ENCODE measurements at places on chromosomes 12 and 14.

DNA sequence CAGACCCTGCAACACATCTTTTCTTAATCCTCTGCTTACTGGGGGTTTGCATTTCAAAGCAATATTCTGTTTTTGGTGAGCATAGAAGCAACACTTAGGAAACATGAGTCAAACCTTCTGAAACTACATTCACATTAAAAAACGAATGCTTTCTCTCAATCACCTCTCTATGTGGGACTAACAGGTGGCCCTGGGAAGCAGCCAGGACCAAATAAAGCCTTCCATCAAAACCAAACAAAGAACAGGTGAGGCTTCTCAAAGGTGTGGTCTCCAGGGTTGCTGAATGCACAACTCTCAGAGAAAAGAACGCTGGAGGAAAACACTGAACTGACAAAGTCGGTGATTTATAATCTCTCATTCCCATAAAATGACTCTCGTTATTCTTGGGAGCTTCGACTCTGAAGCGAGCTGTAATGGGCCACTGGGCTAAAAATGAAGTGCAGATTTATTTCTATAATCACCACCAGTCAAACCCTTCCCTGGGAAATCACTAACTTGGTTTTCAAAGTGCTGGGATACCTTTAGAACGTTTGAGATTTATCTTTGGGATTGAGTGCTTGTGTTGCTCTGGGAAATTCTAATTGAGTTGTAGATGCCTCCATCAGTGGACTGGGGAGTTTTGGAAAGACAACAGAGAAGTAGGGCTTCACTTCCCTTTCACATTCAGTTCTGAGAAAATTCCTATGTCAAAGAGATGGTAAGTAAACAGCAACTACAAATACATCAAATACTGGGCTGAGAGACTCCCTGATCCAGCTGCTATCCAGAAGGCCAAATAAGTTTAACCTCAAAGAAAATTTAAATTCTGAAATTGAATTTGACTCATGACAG, 262.0 kb upstream of the TMPO start:
- DNase-seq: no peak

GRCh38 chr12:121697093-121697698, 15.4 kb upstream of the TMEM120B start:
- no peak for DNase-seq

- no peak for DNase-seq
These were observed 36.2 kb downstream of the TMEM120B start for GRCh38 chr12:121748571-121749265.

DNA sequence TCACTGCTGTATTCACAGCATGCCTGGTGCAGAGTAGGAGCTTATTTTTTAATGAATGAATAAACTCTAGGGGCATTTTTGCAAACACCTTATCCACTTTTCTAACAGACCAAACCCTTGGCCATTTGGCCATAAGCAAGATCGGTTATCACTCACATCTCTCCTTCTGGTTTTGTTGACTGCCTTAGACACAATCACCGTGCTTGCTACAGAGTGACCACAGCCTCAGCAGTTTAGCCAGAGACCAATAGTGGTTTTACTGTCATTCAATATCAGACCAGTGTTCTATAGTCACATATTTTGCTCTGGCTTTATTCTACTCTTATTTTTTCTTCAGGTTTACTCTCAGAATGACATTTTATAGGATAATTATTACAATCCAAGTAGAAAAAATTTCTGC, 2.2 kb downstream of the KLRB1 start:
- DNase-seq: no peak

DNA sequence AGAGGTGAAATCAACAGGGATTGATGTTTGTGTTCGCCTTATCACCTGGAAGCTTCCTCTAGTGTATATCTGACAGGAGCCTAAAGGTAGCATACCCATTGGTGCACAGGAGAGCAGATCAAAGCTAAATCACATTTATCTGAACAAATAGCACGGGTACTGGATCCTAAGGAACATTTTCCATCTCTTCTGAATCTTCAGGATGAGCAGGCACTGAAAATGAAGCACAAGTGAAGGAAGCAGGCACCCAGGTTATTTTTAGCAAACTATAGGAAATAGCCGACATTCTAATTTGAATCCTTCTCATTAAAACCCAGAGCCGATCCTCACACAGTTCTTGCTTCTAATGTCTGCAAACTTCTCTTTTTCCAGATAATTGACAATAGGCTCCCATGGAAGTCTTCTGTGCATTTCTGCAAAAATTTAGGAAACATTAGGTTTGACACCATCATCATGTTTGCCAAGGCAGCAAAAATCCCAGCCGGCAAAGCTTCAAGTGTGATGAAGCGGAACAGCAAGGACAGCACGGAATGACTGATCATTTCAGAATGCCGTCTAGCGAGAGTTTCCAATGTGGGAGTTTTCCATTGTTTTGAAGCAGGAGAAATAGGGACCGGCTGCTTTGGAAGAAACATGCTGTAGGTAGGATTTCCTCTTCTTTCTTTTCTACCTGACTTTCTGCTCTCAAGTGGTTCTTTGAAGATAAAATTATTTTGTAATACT, 24.3 kb upstream of the RGS6 start:
- DNase-seq: no peak

DNA sequence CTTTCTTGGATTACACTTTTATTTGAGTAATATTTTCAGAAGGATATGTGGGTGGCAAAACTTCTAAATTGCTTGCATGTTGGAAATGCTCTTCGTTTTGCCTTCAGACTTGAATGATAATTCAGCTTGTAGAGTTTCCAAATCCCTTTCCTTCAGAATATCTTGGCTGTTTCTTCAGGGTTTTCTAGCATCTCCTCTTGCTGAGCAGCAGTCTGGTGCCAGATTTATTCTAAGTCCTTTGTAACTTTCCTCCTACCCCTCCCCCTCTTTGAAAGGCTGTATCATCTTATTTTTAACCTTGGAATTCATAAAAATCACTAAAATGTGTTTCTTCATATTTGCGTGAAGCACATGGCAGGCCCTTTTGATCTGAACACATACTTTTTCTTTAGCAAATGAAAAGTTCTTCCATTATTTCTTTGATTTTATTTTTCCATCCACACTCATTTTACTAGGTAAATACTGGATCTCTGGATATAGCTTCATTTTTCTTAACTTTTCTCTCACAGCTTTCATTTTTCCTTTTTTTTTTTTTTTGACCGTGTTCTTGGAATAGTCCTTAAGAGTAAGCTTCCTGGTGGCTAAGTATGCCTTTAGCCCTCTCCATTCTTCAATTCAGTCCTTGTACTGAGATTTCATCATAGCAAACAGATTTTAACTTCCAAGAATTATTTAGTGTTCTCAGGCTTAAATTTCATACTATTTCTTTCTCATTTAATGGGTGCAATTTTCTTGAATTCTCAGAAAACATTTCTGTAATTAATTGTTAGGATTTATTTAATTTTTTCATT, 102.0 kb downstream of the SLC38A4 start:
- no peak for DNase-seq

GRCh38 chr12:76060111-76060510, 24.4 kb downstream of the NAP1L1 start:
- no peak for DNase-seq

DNA sequence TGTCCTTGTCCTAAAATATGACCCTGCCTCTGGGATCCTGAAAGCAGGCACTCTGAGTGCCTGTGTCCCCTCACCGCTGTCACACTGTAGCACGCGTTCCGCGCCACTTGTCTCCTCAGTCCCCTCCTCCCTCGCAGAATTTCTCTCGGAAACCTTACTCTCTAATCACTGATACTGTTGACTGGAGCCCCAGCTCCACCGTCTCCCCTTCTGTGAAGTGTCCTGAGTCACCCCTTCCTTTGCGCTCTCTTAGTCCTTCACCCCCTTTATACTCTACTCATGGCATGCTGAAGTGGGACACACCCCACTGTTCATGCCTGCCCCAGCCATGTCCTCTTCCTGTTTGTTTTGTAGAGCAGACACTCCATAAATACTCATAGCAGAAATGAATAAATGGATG, 104.7 kb downstream of the ZNF664 start:
- DNase-seq: no peak

- no peak for DNase-seq
These were observed 137.5 kb downstream of the DYRK2 start for GRCh38 chr12:67786086-67786485.

DNA sequence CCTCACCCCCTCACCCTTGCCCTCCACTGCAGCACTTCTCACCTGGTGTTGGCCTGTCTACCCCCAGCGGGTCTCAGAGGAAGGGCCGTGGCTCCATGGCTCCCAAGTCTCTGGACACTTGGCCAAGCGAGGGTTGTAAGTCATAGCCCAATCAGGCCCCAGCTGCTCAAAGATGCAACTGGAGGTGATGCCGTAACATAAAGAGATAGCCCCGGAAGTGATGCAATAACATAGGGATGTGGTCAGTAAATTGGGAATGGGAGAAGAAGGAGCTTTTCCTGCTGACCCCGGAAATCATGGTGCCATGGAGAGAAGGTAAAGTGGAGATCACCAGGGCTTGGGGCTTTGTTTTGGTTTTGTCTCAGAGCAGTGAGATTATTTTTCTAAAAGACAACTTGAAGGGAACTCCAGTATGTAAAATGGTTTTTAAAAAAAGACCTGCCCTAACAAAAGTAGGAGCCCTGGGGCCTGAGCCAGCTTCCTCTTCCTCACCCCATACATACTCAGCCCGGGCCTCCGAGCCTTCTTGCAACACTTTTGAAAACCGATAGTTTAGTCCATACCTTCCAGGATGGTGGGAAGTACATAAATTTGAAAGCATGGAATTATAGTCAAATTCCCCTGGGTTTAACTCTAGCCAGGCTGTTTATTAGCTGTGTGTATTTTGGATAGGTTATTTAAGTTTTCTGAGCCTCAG, 212.5 kb downstream of the CRADD start:
- no peak for DNase-seq

- no peak for DNase-seq
These were observed 9.0 kb downstream of the RPS6KL1 start for GRCh38 chr14:74913986-74914573.
